ENCODE measurements at places on chromosomes 2 and 18.

DNA sequence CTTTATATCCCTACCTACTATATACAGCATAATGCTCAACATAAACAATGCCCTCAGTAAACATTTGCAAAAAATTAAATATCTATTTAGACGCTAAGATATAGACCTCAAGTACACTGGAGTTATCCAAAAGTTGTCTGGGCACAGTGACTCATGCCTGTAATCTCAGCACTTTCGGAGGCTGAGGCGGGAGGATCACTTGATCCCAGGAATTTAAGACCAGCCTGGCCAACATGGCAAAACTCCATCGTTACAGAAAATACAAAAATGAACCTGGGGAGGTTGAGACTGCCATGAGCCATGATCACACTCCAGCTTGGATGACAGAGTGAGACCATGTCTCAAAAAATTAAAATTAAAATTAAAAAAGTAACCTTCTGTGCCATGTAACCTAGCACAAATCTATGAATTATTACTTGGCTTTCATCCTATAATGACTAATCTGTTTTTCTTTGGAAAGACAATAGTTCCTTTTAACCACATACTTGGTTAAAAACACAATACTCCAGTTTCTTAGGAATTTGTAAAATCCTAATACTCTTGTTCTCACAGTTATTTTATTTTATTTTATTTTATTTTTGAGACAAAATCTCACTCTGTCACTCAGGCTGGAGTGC lies 6.7 kb upstream of the TNFAIP6 start:
- DNase-seq, result no peak

DNA sequence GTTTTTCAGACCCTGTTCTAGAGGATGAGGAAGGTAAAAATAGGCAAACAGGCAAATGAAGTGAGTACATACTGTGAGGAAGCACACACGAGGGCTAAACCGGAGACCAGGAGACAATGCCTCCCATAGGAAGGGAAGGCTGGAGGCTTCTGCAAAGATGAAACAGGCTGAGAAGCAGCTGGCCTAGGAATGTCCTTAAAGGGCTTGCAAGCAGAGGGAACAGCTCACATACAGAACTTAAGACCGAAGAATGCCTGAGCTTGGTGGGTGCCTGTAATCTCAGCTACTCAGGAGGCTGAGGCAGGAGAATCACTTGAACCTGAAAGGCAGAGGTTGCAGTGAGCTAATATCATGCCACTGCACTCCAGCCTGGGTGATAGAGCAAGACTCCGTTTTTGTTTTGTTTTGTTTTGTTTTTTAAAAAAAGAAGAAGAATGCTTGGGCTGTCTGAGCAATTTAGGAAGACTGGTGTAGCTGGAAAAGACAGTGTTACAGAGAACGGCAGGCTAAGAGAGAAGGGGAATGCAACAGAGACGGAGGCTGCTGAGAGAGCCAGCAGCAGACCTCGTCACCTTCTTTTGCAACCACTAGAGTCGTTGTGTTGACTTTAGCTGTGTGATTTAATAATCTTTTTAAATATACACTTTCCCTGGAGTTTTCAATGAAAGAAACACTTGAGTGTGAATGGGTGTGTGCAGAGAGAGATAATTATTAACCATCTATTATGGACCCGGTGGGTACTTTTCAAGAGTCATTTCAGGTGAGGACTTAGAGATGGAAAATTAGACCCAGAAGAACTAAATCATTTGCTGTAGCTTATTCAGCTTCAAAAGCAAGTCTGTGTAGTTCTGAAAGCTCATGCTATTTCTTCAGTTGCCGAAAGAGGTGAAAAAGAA lies 232.8 kb downstream of the GALR1 start:
- DNase-seq, result no peak

DNA sequence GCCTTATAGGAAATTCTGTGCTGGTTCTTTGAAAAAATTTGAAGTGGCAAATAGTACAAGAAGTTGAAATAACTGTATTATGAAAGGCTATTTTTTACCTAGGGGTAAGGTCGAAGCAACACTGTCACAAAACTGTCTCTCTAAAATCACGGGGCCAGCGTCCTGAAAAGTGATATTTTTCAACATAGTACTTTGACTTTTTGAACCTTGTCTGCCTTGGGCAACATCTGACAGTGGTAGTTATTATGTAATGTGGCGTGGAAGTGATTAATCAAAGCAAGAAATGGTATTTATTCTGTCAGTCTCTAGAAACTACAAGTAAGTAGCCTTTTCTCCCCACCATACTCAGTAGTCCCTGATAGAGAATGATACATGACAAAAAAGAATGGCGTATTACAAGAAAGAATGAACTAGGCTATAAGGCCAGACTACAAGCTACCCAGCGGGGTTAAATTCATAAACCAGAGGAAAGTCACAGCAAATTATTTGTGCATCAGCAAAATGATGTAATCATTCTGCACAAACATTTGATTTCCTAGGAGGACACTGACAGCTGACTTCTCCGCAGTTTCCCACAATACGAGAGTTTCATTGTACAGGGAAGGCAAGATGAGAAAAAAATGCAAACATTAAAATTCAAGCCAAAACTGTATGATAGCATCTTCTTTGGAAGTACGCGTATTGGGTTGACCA lies 9.8 kb downstream of the GEN1 start:
- no peak for DNase-seq

DNA sequence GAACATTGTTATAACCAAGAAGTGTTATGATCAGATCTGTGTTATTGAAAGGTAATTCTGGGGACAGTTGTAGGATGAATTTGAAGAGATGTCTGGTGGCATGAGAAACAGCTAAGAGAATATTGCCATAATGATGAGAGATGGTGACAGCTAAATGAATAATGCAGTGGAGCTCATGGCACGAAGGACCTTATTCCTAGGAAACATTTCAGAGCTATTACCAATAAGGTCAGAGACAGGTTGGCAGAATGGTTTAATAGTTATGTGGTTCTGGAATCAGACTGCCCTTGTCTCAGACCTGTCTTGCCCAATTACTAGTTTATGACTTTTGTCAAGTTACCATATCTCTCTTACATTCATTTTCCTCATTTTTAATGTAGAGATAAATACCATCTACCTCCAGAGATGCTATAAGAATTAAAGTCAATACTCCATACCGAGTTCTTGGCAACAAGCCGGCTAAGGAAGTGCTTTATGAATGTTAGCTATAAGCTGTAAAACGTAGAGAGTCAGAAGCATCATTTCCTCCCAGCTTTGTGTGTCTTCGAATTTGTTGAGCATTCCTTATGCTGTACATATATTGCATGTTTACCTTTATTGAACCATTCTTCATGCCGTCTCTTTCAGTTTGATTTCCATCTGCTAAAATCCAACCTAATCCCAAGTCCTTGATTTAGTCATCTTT lies 73.6 kb upstream of the COL5A2 start:
- DNase-seq, result no peak

GRCh38 chr2:172226244-172227061 lies 123.8 kb upstream of the DLX2 start:
- peak; percentile 89 for DNase-seq

DNA sequence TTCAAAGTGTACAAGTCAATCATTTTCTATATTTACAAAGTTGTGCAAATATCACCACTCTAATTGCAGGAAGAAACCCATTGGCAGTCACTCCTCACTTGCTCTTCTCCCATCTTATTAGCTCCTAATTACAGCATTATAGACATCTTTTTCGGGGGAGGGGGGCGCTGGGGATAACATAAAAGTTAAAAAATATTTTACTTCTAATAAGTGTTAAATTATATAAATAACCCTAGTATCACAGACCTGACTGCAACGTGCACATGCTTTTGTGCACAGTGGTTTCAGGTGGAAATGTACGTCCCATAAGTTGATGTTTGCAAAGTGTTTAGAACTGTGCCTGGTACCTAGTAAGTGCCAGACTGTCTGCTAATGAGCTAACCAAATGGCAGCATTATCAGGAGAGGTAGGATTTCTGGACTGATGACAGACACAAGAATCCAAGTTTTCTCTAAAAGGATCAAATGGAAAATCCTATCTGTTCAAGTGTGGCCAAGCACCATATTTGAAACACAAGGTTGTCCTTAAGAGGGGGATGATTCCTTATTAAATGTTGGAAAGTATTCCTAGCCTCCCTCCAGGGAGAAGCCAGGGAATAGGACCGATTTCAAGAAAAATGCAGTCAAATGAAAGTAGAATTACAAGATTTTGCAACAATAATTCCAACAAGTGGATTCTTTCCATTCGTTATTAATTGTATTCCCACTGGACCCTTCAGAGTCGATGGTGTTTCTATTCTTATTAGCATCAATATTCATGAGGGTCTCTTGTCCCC lies 70.0 kb downstream of the ACKR3 start:
- no peak for DNase-seq

- peak; percentile 62 for DNase-seq
These were observed 4.2 kb upstream of the PAX8 start for GRCh38 chr2:113282747-113283533.

GRCh38 chr2:138018866-138019688 lies 54.8 kb downstream of the HNMT start:
- DNase-seq, result peak; percentile 72

DNA sequence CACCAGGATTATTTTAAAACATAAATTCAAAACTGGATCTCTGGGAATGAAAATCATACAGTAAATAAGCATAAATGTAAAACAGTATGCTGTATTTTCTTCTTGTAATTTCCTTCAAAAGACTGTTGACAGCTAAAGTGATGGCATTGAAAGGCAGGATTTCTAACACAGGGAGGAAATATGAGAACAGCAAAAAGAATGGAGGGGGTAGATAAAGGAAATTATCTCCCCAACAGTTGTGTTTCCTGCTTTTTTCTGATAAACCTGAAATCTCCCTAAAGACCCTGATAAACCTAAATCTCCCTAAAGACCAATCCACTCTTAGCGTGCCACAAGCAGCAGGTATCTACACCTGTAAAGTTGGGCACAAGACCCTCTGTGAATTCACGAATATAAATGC lies 50.8 kb downstream of the PIAS2 start:
- DNase-seq, result peak; percentile 32

Data from hematopoietic multipotent progenitor cell treated with erythropoietin and hydrocortisone succinate and interleukin-3 and kit ligand, for 4 days (in vitro differentiated cells).